ENCODE measurements at places on chromosomes 1 and 21.

GRCh38 chr1:111620441-111620971, 917 bp downstream of the RAP1A start:
- DNase-seq, result no peak

- DNase-seq, result no peak
These were observed 3.4 kb upstream of the RNF187 start for GRCh38 chr1:228483789-228484188.

DNA sequence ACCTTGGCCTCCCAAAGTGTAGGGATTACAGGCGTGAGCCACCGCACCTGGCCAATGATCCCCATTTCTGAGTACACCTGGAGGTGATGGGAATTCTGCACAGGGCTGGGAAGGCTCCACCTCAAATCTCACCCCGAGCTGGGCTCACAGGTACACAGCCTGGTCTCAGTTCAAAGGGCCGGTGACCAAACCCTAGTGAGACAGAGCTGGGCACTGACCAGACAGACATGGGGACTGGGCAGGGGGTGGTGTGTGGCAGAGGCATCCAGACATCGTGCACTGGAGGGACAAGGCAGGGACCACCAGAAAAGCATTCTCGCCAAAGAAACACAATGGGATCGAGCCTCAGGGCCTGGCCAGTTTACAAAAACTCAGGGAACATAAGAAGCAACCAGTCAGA, 17.2 kb downstream of the LSS start:
- no peak for DNase-seq

- no peak for DNase-seq
These were observed 67.6 kb upstream of the C8B start for GRCh38 chr1:57033222-57034001.

- DNase-seq, result no peak
These were observed 250.0 kb upstream of the ADGRL2 start for GRCh38 chr1:81550753-81551152.

GRCh38 chr1:1591452-1591851, 8.5 kb downstream of the FNDC10 start:
- no peak for DNase-seq

DNA sequence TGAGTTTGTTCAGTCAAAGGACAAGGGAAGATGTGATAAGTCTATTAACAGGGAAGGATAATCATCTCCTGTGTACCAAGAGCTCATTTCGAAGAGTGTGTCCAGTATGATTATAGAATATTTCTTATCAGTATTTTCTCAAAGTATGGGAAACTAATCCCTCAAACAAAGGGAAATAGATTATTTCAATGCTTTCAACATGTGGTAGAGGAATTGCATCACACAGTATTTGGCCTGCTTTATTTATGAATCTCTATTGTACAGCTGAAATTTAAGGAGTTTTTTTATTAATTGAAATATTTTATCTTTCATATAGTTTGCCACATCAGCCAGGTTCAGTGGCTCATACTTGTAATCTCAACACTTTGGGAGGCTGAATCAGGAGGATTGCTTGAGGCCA, 151.0 kb downstream of the CLEC20A start:
- DNase-seq, result no peak

DNA sequence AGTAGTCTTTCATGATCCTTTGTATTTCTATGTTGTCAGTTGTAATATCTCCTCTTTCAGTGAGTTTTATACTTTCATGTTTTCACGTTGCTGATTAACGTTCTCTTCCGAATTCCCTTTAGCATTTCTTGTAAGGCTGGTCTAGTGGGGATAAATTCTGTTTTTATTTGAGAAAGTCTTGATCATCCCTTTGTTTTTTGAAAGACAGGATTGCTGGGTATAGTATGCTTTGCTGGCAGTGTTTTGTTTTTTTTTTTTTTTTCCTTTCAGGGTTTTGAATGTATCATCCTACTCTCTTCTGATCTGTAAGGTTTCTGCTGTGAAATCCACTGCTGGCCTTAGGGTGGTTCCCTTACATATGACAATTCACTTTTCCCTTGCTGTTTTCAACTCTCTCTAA, 74.4 kb downstream of the SCMH1 start:
- no peak for DNase-seq

DNA sequence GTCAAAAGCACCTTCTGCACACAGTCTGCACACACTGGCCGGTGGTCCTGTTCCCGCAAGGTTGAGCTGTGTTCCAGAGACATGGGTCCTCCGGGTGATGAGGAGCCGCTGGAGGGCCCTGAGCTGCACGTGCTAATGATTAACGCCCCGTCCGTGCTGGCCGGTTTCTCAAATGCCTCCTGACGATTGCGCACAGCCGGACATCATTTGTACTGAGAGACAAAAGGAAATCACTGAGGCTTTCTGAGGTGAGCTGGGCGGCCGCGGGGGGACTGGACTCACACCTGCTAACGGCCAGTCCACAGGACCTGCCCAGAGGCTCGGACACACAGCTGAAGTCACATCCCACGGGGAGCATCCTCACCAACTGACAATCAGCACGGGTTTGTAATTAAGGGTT, 29.2 kb downstream of the POFUT2 start:
- no peak for DNase-seq

DNA sequence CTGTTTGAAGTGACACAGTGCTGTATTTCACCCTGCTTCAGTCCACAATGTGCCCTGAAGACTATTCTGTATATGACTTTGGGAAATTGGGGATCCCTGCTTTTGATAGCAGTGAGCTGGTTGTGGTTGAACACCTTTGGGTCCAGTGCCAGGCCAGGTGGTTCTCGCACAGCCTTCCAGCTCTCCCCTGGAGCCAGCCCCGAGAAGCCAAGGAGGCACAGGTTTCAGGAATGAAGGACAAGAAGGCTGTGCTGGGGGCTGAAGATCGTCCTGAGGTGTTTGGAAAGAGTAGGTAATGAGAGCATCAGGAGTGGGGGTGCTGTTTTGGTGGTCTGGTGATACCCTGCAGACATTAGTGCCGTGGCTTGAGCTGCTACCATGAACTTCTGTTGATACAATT, 131.4 kb upstream of the COL6A1 start:
- DNase-seq, result no peak

DNA sequence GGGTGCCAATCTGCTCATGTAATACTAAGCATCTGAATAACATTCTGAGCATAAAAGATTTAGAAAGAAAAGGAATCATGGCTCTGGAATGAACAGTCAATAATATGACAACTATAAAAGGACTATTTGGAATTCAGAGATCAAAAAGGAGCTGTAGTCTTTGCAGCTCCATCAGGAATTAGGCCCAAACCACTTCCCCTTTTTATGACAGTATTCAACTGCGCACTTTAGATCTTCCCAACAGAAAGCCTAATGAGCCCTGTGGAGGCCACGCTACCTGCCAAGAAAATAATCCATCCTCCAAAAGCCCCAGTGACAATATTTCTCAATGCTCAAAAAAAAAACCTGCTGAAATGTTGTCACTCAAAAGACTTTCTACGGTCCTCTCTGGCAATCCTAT, 163.2 kb downstream of the SNX7 start:
- no peak for DNase-seq

DNA sequence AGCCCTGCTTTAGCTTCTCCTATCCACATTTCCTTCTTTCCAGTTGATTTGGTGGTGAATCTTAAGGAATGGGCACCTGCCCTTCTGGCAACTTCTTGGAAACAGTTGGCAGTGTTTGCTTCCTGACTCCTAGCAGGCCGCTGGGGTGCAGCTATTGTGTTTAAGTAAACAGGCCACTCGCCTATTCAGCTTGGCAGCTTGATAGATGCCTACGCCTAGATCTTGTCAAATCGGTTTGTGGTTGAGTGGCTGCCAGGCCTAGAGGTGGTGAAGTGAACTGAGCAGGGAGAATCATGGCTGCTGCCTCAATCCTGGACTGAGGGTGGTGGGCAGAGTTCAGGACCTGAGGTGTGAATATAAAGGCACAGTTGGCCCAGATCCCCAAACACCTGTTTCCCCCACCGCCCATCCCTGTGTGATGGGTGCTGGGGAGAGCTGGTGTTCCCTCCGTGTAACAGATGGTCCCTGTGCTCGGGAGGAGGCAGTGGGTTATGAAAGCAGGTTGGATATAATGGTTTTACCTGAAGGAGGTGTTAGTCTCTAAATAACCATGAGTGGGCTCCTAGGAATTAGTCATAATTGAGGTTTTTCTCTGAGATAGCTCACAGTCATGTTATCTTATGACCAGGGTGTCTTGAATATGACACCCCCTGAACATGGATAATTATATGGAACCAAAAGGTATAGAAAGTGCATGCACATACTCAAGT, 940 bp upstream of the PLA2G2C start:
- DNase-seq, result no peak

GRCh38 chr1:174858301-174858700, 141.4 kb upstream of the CACYBP start:
- no peak for DNase-seq

- no peak for DNase-seq
These were observed 89.6 kb downstream of the TGFBR3 start for GRCh38 chr1:91796390-91796654.

DNA sequence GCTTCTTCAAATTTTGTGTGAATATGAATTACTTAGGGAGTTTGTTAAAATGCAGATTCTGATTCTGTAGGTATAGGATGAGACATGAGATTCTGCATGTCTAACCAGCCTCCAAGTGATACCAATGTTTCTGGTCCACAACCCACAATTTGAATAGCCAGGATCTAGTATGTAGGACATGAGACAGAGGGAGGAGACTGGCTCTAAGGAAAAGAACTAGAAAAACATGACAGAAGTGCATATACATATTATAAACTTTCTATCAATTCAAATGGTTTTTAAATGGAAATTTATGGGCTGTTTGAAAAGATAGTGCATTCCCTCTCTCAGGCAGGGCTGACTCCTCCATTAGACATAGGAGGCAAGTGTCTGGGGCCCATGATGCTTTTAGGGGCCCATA, 33.9 kb upstream of the NPL start:
- DNase-seq, result no peak

DNA sequence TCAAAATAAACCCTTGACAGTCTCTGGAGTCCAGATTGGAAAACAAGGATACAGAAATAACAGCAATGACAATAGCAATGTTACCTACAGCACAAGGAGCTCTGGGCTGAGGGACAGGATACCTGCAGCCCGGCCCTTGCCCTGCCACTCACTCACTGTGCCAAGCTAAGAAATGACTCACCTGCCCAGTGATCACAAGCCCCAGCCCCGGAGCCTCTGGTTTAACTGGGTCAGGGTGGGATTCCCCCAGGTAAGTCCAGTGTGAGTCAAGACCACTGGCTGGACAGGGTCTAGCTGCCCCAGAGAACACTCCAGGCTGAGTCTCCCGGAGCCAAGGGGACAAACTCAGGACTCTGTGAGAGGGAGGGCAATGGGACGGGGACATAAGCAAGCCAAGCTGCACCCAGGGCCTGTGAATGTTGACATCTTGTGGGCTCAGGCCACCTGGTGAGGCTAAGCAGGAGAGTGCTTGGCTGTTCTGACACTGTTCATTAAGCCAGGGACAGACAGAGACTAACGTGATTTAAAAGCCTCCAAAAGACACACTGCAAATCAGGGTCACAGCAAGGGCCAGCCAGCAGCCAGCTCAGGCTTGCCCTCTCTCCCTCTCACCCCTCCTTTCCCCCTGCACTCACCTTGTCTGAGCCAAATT, 64.1 kb downstream of the MIS18A start:
- no peak for DNase-seq
